ENCODE measurements at places on chromosomes 5 and 9.

GRCh38 chr5:109035436-109035835, 287.7 kb downstream of the FER start:
- DNase-seq: no peak

- no peak for DNase-seq
Observed at GRCh38 chr9:14451949-14452348, 138.0 kb upstream of the NFIB start.

DNA sequence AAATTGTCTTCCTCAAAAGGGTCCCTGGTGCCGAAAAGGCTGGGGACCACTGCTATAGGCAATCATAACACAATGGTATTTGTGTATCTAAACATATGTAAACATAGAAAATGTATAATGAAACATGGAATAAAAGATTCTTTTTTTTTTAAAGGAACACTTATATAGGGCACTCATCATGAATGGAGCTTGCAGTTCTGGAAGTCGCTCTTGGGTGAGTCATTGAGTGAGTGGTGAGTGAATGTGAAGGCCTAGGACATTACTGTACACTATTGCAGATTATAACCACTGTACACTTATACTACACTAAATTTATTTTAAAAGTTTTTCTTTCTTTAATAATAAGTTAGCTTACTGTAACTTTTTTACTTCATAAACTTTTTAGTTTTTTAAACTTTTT, 176.4 kb downstream of the ARRDC3 start:
- no peak for DNase-seq

DNA sequence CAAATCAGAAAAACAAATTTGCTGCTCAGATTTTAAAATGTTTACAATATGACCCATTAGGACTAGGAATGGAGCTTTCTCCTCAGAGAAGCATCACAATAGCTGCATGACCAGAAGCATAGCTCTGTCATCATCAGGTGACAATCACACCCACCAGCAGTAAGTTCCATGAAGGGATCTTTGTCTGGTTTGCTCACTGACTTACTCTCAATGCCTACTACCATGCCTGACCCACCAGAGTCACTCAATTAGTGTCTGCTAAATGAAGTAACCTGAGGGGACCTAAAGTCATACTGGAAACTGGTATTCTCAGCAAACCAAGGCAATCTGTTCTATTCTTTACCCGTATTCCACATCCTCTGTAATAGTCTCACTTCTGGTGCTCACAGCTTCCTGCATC, 7.7 kb downstream of the ERMP1 start:
- no peak for DNase-seq

- DNase-seq: peak; percentile 77
Observed at GRCh38 chr5:53490747-53491146, 10.3 kb downstream of the FST start.

DNA sequence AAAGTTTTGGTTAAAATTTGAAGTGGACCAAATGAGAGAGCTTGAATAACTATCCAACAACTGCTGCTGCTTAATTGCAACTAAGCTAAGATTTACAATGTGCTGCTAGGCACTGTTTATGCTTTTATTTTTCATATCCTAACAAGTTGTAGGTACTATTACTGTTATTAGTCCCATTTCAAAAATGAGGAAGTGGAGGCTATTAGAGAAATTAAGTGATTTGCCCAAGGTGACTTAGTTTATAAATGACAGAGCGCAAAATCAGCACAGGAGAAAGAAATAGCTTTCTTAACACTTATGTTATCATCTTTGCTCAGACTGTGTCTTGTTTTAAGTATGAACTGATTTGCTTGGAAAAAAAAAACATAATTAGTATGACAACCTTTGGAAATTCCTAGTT, 23.1 kb downstream of the WDR36 start:
- DNase-seq: no peak

- peak; percentile 60 for DNase-seq
Observed at GRCh38 chr9:116572095-116572748, 114.9 kb upstream of the TRIM32 start.

- DNase-seq: no peak
Observed at GRCh38 chr9:93596399-93596798, 20.0 kb downstream of the PHF2 start.

GRCh38 chr5:20340126-20340525, 352.1 kb upstream of the CDH18 start:
- DNase-seq: no peak

GRCh38 chr9:35079426-35080341, at the start of gene FANCG:
Gene FANCG, minus strand, starts transcription at chr9:35079942. Its CDS starts 418 bp downstream, at chr9:35079524.
- DNase-seq: peak; percentile 81

DNA sequence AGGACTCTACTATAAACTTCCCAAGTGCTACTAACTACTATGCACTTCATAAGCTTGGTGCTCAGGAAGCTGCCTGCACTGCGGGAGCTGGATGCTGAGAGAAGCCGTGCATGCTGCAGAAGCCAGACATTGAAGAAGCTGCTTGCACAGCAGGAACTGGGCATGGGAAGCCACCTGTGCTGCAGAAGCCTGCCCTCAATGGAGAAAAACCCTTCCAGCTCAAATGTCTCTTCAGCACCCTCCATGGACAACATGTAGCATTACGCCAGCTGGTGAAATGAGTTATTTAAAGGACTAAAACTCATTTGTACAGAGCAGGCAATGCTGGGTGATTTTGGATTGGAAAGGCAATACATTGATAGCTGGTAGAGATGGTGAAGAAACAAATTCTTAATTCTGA, 247.2 kb downstream of the KIF4B start:
- no peak for DNase-seq

DNA sequence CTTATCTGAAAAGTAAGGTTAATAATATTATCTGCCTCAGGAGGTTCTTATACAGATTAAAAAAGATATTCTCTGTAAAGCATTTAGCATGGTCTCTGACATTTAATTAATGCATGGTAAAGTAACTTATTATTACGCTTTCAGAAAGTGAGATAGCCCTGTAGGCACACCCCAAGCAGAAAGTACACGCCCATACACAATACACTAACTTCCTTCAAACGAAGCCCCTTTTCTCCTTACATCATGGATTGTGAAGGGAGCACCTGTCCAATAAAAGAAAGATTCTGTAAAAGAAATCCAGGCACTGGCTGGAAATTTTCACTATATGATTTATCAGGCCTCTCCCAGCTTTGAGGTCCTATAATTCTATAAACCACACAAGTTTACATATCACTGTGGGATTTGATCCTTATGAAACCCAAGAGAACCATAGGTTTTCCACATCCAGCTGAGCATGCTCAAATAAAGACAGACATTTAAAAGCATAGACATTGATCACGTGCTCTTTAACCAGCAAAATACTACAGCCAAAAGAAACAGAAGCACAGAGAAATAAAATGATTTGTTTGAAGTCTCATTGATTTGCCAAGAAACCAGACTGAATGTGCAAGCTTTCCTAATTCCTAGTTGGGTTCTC, 14.1 kb upstream of the NR3C1 start:
- DNase-seq: no peak

- DNase-seq: no peak
Observed at GRCh38 chr5:179818746-179819295, 1.9 kb upstream of the SQSTM1 start.

DNA sequence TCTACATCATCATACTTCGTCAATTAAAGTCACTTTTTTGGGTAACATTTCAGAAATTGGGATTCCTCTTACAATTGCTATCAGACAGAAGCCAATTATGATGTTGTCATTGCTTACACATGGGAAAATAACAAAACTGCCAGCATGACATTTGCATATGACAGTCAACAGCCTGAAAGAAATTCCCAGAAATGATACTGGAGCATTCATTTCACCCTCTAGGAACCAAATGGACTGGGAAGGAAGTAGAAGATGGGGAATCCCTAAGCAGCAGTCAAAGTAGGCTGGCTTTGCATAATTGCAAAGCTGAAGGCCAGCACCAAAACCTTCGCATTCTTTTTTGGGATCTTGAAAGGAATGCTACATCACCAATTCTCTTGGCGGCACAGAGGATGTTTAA, 10.7 kb downstream of the HMGCS1 start:
- DNase-seq: no peak

DNA sequence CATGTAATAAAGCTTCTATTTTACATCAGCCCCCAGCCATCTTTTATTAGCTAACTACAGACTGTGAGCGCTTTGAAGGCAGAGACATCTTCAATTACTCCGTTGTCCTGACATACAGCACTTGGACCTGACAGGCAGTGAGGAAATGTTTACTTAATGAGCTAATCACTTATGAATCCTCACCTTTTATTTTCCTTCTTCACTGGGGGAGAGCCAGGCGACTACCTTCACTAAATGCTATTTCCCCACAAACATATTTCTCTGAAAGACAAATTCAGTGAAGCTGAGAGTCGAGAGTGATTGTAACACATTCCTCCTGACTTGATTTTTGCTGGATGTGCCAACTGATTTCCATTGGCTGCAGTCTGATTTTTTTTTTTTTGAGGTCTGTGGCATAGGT, 192.1 kb upstream of the CLINT1 start:
- DNase-seq: no peak

DNA sequence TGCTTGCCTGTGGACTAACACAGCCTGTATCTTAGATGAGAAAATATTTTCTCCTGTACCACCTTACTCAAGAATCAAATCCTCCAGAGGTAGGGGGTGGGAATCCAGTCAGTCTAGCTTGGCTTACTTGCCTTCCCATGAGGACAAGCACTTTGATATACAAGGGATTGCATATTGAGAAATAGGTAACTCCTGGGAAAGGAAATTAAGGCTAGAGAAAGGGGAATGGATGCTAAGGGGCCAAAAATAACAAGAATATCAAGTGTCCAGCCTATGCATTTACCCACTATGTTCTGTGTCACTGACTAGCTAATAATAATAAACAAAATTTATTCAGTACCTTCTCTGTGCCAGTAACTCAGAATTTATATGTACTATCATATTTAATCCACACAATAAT, 21.4 kb upstream of the SNX2 start:
- DNase-seq: no peak

DNA sequence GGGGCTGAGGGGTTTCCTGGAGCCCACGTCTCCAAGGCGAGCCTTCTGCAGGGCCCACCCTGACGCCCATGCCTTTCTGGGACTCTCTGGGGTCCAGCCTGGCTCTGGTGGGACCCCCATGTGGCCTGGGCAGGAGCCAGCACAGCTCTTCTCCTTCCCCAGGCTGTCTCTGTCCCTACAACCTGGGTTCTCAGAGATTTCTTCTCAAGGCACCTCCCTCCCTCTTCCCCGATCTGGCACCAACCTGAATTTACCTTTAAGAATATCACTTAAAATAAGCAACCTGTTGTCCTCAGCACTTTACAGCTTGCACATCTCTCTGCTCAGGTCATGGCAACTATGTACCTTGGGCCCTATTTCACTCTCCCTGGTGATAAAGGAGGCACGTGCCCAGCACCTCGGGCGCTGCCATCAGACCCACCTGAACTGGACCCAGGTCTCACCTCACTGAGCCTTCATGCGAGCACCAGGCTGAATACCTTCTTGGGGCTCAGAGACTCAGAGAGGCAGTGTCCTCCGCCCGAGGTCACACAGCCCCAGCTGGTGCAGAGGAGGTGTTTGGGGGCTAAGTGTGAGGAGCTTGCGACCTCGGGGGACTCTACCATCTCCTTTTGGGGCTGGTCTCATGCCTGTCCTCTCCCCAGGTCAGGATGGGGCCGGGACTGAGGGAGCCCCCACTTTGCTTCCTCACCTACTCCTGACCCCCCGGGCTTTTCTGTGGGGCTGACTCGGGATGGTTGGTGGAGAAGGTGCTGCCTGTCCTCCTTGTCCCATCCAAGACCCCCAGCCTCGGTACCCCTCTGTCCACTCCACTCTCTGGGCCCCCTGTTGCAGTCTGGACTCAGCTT, 217.7 kb downstream of the C9orf50 start:
- DNase-seq: no peak

GRCh38 chr9:96686638-96687335, 31.7 kb upstream of the PRXL2C start:
- DNase-seq: peak; percentile 33

DNA sequence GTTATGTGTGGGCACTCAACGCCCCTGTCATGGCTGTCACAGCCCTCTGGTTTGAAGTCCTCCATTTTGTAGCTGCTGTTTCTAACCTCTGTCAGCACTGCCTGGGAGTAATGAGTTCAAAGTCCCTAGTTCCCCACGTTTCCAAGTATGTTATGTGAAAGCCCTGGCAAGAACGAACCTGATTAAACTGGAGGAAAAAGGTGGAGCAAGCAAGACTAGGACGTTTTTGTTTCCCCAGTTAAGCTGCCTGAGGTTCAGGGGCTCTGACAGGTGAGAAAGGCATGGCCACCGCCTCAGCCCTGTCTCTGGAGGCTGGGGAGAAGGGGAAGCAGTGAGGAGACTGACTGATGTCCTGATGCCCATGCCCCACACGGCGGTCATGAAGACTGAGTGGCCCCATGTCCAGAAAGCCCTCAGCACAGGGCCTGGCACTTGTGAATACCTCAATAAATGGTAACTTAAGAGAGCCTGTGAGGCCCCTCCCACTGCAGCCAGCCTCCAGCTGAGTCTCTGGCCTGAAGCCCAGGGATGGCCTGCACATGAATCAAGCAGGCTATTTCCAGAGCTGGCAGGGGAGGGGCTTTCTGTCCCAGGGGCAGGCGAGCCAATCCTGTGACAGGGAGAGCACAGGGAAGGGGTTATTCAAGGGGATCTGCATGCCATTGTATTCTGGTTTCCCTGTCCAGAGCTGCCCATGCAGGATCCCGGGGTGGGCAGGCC, 61.8 kb downstream of the PFDN1 start:
- DNase-seq: peak; percentile 61

- no peak for DNase-seq
Observed at GRCh38 chr5:117149312-117149711, 574.7 kb upstream of the SEMA6A start.

- no peak for DNase-seq
Observed at GRCh38 chr5:140344683-140345423, 1.6 kb downstream of the HBEGF start.

DNA sequence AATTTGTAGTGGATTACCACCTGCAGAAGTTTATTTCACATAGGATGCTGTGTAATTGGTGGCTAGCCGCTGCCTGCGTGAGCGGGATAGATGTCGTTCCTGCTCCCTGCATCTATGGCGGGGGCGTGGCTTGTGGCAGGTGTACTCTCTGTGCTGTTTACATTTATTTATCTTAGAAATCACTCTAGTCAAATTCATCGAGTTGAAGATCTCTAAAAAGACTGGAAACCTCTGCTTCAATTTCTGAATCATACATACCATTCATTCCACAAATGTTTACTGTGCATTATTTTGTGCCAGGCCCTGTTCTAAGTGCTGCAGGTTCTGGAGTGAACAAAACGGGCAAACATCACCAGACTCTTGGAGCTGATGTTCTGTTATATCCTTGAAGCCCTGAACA, 11.9 kb downstream of the ROPN1L start:
- DNase-seq: no peak

- DNase-seq: no peak
Observed at GRCh38 chr5:18544421-18544820, 910.2 kb downstream of the TAF11L14 start.

DNA sequence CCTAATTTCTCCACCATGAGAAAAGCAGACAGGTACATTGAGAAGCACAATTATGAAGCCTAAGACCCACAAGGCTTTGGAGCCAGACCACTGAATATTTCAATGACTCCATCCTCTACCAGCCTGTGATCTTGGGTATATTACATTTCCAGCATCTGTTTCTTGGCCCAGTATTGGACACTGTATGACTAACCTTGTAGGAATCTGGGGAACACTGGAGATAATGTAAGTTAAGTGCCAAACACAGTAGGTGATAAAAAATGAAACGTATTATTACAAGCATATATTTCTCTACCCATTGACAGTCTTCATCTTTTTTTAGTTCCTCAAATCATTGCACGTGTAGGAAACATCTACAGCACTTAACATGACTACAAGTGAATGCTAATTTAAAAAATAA, 28.6 kb upstream of the FEM1C start:
- DNase-seq: peak; percentile 20

Data from HFF-Myc (cell line).